CD8-positive, alpha-beta T cell (primary cell): ENCODE measurements at places on chromosomes 11 and 22.
A peak's percentile ranks its signal among the peaks of the same experiment; 100 is the strongest.

- no peak for DNase-seq
These were observed 34.1 kb upstream of the CRTAM start for GRCh38 chr11:122804161-122804560.

DNA sequence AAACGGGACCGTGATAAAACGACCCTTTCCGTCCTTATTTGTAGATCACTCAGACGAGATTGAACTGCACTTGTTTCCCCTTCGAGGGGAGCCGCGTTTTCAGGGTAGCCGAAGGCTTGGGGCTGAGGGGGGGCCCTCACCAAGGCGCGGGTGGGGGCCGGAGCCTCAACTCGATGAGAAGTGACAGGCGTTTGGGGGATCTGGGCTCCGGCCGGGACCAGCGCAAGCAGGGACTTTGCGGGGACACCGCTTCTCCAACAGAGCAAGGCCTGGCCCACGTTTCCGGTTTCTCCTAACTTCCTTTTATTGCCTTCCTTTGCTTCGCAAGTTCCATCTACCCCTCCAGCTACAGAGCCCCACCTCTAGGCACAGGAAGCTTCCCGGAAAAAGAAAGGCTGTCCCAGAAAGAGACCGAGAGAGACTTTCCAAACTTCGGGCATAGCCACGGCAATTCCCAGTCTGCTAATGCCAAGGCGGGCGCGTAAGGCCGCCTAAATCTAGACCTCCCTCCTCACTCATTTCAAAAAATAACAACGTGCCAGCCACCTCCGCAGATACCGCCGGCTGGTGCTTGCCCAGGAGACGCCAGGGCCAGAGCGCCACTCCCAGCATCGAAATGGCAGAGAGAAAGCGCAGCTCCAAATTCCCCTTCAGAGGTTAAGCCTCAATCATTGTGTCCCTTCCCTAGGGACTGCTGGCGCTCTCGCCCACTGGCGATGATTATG is 6.6 kb downstream of the PAX6 start:
- no peak for DNase-seq

GRCh38 chr22:46776876-46777608 is 14.6 kb downstream of the TBC1D22A start:
- DNase-seq, result no peak

- peak; percentile 54 for DNase-seq
These were observed 4.5 kb upstream of the TIMP3 start for GRCh38 chr22:32796865-32797573.

- DNase-seq, result no peak
These were observed 48.4 kb upstream of the MPEG1 start for GRCh38 chr11:59261150-59261549.

DNA sequence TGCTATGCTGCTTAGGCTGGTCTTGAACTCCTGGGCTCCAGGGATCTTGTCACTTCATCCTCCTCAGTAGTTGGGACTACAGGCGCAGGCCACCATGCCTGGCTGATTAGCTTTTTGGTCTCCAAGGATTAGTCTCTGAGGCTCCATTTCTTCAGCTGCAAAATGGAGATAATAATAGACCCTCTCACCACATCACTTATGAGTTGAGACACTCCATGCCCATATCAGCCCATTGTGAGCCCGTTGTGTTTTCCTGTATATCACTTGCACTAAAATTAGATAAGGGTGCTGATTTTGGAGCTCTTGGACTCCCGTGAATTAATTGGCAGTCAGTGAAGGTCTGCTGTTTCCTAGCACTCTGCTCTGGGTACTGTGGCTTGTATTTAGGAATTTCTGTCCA is 36.0 kb downstream of the DEPDC5 start:
- DNase-seq, result no peak

- DNase-seq, result no peak
These were observed 194.5 kb downstream of the ADAMTS15 start for GRCh38 chr11:130642994-130643393.

- DNase-seq, result no peak
These were observed 11.7 kb upstream of the DNAJB13 start for GRCh38 chr11:73939096-73939495.
